ENCODE measurements at places on chromosomes 6 and 20.

DNA sequence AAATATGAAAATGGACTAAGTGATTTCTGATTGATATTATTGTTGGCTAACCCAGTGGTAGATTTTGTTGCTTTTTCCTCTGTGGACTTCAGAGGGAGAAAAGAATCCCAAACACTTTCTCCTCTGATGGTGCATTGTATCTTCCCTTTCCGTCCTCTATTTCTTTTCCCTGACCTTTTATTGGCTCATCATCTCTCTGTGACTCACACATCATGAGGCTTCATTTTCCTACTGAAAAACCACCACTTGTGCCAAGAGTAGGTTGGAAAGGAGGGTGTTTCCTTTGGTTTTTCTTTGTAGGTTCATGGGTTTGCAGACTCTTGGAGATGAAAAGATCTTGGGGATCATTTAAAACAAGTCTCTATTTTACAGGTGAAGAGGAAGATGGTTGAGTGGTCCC is 311.7 kb upstream of the JAG1 start:
- peak; percentile 85 for DNase-seq

- DNase-seq, result no peak
These were observed 26.4 kb downstream of the MAP3K4 start for GRCh38 chr6:161017766-161018564.

- peak; percentile 44 for DNase-seq
These were observed 136.6 kb downstream of the COL9A1 start for GRCh38 chr6:70166088-70166958.

DNA sequence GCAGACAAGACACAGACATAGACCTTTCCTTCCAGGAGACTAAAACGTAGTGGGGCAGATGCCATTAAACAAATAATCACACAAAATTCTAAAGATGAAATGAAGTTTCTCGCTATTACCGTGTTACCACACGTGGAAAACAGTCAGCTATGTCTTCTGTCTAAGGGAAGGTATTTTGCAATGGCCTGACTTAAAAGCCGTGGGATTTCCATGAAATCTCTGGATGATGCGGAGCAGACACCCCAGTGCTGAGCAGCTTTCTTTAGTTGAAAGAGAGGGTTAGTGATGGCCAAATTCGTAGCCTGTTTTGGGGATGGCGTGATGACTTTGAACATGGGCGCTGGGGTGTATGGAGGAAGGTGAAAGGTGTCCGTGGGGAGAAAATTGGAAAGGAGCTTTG is 281.8 kb downstream of the NRN1 start:
- DNase-seq, result no peak

GRCh38 chr20:17615645-17616479 is 46.0 kb downstream of the DSTN start:
- DNase-seq, result no peak

DNA sequence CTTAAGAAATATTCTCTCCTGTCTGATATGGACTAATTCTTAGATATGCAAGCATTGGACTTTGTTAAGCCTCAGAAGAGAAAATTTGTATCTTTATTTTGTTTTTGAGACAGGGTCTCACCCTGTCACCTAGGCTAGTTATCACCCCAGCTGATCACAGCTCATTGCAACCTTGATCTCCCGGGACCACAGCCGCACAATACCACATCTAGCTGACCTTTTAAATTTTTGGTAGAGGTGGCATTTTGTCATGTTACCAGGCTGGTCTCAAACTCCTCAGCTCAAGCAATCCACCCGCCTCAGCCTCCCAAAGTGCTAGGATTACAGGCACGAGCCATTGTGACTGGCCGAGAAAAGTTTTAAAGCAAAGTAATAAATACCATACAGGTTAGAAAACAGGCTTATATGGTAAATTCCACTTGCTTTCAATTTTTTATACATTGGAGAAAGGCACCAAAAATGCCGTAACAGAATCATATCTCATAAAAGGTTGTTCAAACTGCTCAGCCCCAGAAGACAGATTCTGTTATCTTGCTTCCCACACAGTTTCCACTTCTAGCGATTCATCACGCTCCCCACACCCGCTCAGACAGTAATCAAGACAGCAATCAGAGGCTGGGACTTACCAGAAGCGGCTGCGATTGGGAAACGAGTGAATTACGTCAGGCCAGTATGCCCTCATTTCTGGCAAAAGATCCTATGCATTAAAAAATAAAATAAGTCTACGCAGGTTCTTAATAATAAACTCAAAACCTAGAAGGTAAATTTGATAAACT is 13.8 kb downstream of the RNASET2 start:
- no peak for DNase-seq

DNA sequence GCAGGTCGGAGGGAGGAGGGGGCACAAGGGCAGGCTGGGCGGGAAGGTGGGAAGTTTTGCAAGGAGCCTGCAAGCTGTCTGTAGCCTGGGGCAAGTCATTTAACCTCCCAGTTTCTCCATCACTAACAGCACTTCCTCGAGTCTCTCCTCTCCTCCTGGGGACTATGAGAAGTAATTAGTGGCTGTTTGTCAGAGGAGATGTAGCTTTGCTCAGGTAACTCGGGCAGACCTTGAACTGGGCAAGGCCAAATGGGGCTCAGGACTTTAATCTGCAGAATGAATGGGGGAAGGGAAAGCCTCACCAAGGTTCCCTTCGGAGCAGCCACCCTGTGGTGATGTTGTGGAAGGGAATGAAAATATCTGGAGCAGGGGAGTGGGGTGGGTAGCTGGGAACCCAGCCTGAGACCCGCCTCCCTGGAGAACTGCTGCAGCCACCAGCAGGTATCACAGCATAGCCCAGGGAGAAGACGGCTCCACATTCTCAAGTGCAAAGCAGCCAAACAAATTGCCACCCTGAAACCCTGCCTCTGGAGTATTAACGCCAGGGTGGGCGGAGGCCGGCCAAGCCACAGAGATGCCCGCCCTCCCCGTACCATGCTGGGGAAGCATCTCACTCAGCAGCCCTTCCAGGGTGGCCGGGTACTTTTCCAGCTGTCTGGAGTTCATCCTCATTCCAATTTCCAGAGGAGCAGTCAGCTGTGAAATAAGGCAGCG is 6.1 kb upstream of the LEMD2 start:
- DNase-seq, result peak; percentile 65

- DNase-seq, result peak; percentile 60
These were observed 79.6 kb downstream of the IPCEF1 start for GRCh38 chr6:154276810-154277628.

GRCh38 chr20:62254021-62254724 is 15.9 kb downstream of the OSBPL2 start:
- DNase-seq, result no peak

DNA sequence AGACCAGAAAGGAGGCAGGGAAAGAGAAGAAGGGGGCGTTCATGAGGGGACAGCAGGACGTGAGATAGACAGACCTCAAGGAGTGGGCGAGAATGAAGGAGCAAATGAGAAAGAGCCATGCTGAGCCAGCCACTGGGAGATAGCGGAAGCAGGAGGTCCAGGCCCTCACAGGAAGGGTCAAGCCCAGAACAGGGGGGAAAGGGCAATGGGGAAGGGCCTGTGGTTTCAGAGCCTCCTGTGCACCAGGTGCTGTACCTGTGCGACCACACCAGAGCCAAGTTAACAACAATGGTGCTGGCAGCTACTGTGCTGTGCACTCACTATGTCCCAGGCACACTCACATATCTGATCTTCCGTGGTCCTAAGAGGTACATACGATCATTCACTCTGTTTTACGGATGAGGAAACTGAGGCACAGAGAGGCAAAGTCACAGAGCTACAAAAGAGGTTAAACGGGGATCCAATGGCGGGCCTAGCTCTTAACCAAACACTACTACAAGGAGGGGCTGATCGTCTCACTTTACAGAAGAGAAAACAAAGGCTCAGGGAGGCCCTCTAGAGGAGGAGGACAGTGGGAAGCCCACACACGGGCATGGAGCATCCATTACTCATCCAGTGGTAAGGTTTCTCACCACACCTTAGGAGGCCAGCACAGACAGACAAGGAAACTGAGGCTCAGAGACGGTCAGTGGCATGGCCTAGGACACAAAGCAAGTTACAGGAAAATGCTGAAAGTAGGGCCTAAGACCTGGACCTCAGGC is 129.1 kb downstream of the PREX1 start:
- no peak for DNase-seq

GRCh38 chr6:53896196-53896595 is 101.4 kb downstream of the LRRC1 start:
- DNase-seq, result peak; percentile 48

DNA sequence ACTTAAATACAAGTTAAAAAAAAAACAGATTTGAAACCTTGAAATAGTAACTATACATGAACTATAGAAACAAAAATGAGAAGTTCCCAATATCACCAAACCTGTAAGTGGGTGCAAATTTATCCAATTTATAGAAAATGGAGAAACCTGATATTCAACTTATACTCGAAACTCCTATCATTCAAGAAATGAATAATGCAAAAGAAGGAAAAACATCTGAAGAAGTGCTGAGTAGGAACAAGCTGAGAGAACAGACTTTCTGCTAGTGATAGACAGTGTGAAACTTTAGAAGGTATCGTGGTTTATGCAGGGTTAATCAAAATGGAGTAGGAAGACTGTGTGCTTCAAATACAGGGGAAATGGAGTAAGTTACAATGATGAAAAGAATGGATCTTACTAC is 4.5 kb downstream of the GPR63 start:
- DNase-seq, result no peak

GRCh38 chr6:155939253-155939652 is 483.6 kb upstream of the NOX3 start:
- DNase-seq, result no peak

- DNase-seq, result no peak
These were observed 48.6 kb downstream of the FIG4 start for GRCh38 chr6:109739686-109740085.

DNA sequence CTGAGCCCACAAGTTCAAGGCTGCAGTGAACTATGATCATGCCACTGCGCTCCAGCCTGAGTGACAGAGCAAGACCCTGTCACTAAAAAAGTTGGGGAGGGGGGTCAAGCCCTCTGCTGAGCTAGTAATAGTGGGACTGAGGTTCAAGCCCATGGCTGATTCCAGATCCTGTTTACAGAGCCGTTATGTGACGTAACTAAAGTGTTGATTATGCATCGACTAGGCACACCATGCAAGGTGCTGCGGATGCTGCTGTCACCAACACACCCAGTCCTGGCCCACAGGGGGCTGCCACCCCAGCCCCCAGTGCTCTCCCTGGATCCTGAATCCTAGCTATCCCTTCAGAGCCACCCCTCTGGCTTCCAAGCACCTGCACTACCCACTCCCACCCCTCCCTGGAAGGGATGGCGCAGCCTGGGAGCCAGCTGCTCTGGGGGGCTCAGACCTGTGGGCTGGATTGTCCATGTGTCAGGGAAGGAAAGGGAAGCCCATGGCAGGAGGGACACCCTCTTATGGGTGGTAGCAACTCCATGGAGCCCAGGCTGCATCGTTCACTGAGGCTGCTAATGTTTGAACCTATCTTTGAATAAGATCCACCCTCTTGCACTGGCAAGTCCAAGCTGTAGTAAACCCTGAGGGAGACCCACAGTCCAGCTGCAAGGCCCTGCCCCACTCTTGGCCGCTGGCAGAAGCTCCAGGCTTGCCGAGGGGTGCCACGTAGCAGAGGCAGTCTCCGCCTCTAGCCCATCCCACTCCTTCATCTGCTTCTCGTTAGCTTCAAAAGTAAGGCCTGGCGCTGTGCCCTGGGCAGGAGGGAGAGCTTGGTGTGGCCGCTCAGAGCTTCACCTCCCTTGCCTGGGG is 95.0 kb downstream of the SNX5 start:
- DNase-seq, result peak; percentile 98

DNA sequence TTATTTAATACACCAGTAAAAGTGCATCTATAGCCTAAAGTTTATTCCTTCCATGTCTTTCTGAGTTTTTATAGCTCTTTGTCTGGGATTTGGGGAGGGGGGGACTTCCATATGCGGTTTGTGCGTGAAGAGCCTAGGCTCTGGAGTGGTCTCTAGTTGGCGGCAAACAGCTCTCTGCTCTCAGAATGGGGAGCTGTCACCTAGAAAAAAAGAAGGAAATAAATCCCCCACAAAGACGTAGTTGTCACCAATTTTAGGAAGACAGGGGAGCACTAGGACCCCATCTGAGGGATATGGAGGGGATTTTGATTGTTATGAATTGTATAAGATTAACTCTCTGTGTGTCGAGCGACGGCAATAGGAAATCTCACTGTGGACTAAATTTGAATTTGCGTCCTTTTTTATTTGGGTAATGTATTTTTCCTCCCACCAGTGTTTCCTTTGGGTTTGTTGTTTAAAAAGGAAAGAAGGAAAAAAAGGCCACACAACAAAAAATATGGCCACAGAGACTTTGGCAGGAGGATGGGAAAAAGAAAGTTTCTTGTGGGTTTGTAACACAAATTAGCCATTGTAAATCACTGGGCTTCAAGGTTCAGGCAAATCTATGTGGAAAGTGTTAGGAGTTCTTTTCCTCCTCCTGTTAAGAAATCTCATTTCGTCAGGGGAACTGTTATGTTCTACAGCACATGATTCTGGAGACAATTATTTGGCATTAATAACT is 7.4 kb downstream of the POU3F2 start:
- DNase-seq, result peak; percentile 37

- DNase-seq, result peak; percentile 29
These were observed 11.6 kb downstream of the CST3 start for GRCh38 chr20:23626040-23626620.

Measured in M059J (cell line).